ENCODE measurements at places on chromosomes 6 and 20.

- DNase-seq = no peak
These were observed 166.8 kb upstream of the CARMIL1 start for GRCh38 chr6:25112322-25112773.

GRCh38 chr6:41637194-41638001 lies 870 bp upstream of the MDFI start:
- DNase-seq = no peak

- DNase-seq = no peak
These were observed 166.1 kb upstream of the CST7 start for GRCh38 chr20:24782801-24783630.

- no peak for DNase-seq
These were observed 43.6 kb downstream of the SOBP start for GRCh38 chr6:107533415-107534059.

- DNase-seq = no peak
These were observed 69.9 kb downstream of the MRPL14 start for GRCh38 chr6:44057238-44057930.

GRCh38 chr6:151119823-151120524 lies 119.8 kb upstream of the AKAP12 start:
- no peak for DNase-seq

GRCh38 chr6:16575655-16576054 lies 185.6 kb downstream of the ATXN1 start:
- DNase-seq = no peak

DNA sequence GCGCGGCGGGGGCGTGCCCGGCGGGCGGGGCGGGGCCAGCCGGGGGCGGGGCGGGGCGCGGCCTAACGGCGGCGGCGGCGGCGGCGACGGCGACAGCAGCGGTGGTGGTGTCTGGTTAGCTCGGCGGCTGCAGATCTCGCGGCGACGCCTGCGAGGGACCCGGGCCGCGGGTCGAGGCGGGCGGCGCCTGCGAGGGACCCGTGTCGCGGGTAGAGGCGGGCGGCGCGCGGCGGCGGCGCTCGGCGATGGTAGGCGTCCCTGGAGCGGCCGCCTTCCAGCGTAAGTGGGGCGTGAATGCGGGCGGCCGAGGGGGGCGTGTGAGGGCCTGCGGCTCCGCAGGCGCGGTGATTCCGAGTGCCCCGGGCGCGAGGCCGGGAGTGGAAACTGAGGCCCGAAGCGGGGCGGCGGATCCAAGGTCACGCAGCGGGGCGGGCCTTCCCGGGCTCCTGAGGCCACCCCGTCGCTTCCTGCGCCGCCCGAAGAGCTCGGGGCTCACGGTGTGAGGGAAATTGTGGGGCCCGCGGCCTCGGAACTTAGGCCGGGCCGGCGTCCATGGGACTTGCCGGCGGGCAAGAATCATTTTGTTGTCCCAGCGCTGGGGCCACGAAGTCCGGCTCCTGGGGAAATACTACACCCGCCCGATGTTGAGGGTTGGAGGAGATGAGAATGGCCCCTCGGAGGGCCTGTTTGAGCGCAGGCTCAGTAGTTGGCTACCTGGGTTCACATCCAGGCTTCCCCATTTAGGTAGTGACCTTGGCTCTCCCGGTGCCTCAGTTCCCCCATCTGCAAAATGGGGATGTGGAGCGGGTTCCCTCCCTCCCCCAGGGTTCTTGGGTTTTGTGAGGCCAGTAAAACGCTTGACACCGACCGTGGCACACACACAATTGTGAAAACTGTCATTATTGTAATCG lies at the start of gene CBFA2T2:
Gene CBFA2T2, plus strand, starts transcription at position 74 of the 911 bp plus-strand sequence. Its CDS starts 172 bp downstream, at position 246.
- peak; percentile 2 for DNase-seq

GRCh38 chr20:38181207-38181801 lies 16.2 kb upstream of the TGM2 start:
- no peak for DNase-seq

- no peak for DNase-seq
These were observed 28.9 kb upstream of the SMIM8 start for GRCh38 chr6:87293526-87293925.

- no peak for DNase-seq
These were observed 97.7 kb downstream of the SYCP2 start for GRCh38 chr20:59835448-59836395.

DNA sequence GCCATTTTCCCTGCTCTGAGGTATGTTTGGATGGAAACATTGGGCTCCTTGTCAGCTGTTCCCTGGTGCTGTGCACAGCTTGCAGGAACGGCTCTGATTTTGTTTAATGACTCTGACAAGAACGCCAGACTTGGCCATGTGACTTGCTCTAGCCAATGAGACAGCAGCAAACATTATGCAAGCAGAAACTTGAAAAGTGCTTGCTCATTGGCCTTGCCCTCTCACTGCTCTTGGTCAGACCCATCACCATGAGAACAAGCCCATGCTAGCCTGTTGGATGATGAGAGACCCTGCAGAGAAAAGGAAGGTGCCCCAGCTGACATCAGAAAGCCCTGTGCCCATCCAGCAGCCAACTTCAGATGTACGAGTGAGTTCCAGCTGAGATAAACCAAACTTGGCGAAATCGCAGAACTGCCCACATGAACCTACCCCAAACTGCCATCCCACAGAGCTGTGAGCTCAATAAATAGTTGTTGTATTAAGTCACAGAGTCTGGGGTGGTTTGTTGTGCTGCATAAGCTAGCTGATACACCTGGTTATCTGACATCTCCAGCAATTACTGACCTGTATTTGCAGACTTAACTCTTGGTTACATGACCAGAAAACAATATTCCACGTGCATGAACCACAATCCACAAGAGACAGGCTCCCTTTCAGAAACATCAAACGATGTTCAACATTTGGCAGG lies 96.9 kb downstream of the JPH2 start:
- DNase-seq = no peak

DNA sequence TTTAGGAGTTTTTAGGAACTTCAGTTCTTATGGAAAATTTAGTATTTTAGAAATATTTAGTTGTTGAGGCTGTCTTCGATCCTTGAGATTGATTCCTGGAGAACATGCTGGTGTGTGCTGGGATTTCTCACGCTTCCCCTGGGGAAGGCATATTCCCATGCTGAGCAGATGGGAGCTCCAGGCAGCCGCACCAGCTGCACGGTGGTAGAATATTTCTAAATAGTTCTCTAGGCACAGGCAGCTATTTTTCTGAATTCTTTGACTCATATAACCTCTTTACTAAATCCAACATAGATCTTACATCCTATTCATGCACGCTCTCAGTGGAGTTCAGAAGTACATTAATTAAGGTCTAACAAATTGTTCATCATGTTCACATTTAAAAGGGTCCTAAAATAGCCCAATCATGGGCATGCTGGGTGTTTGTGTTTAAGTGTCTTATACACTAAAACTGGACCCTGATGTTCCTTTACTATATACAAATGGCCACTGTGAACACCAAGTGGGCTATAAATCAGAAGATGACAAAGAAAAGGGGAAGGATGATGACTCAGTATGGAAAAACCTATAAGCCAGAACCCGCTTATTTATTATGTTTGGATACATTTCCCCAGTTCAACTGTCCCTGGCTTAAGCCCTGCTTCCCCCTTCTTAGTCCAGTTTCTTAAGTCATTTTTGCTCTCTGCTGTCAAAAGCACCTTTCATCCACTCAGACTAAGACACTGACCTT lies 138.5 kb downstream of the UST start:
- DNase-seq = no peak

- DNase-seq = no peak
These were observed 71.3 kb downstream of the MKKS start for GRCh38 chr20:10362674-10363073.

GRCh38 chr6:163793011-163793983 lies 378.8 kb downstream of the QKI start:
- no peak for DNase-seq

- no peak for DNase-seq
These were observed at the start of gene TFAP2B for GRCh38 chr6:50818673-50819072. TFAP2B (plus strand) TSS chr6:50818871; CDS start chr6:50818892, 21 bp downstream.

- no peak for DNase-seq
These were observed 3.5 kb downstream of the DEFB126 start for GRCh38 chr20:145877-146276.

GRCh38 chr6:34696189-34696738 lies 303 bp downstream of the ILRUN start:
- DNase-seq = no peak

GRCh38 chr6:169397684-169398083 lies 144.0 kb upstream of the THBS2 start:
- no peak for DNase-seq
